ENCODE measurements at places on chromosomes 11 and 22.

- DNase-seq, result no peak
Measured at GRCh38 chr11:68999093-68999747, 13.8 kb downstream of the MRGPRF start.

DNA sequence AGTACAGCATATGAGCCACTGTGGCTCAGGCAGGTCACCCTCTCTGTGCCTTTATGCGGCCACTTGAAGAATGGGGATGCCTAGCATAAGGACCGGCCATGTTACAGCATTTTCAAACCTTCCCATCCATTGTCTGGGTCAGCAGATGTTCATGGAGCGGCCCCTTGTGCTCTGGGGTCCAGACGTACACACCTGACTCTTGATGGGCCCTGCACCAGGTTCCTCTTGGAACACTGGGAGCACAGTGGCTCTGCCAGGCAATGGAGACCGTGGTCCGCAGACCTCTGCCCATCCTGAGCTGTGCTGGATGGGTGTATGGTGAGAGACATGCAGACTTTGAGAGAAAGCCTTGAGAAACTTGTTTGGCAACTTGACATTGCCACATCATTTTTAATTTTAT, 9.8 kb downstream of the PRDM11 start:
- DNase-seq, result no peak

DNA sequence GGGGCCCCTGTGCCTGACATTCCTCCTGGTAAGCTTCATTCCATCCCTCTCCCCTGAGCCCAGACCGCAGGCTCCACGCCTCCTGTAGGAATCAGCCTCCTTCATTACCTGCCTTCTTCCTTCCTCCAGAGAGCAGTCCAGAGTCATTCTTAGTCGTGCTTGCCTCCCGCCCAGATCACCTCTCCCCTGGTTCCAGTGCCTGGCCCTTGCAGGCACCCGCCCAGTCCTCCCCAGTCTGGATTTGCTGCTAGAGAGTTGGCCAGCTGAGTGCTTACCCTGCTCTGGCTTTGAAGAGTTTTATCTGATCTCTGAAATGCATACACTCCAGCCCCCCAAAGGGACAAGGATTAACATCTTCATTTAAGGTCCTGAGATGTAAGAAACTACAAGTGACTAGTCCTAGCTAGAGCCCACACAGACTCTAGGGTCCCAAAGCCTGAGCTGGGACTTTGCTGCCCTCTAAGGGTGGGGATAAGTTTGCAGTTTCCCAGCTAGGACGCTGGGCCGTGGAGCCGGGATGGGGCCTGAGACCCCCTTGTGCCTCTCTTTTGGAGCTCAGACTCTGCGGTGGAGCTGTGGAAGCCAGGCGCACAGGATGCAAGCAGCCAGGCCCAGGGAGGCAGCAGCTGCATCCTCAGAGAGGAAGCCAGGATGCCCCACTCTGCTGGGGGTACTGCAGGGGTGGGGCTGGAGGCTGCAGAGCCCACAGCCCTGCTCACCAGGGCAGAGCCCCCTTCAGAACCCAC, 1.6 kb downstream of the NR1H3 start:
- DNase-seq, result peak; percentile 63

GRCh38 chr22:24225044-24225601, 19.8 kb downstream of the GGT5 start:
- no peak for DNase-seq

GRCh38 chr22:34743110-34743751, 322.7 kb upstream of the ISX start:
- no peak for DNase-seq

- DNase-seq, result no peak
Measured at GRCh38 chr11:32115446-32115845, 24.6 kb downstream of the RCN1 start.
